Activated naive CD4-positive, alpha-beta T cell treated with anti-CD3 and anti-CD28 coated beads, Interleukin-2, amount 10 ng/mL, durations not matched to agents 5 hours and 36 hours (primary cell): ENCODE measurements at places on chromosomes 3 and 15. TPM values are rescaled to one million over a fixed set of nuclear protein-coding genes. Genes with fewer than 3 reads are reported as not detected.

Gene TRAT1
- 229 TPM for total RNA-seq

Gene IL16
- 318 TPM for total RNA-seq

Gene C3orf22
- not detected for total RNA-seq

Gene RTF1
- total RNA-seq: 36.6 TPM

Gene CCDC9B
- 0.76 TPM for total RNA-seq

Gene CASR
- total RNA-seq: not detected

Gene ADAMTSL3
- not detected for total RNA-seq

Gene CRABP1
- total RNA-seq: not detected

Gene TRIM71
- not detected for total RNA-seq

Gene GRK7
- not detected for total RNA-seq

Gene SUCNR1
- not detected for total RNA-seq

Gene SEMA3B
- total RNA-seq: 0.34 TPM

Gene DUOX2
- total RNA-seq: not detected

Gene RBM5
- 204 TPM for total RNA-seq

Gene ULK4
- 18.7 TPM for total RNA-seq

Gene UBAP1L
- 4.9 TPM for total RNA-seq

Gene GP9
- total RNA-seq: not detected

Gene BFSP2
- total RNA-seq: 0.68 TPM

Gene RLBP1
- total RNA-seq: not detected

Gene NANOGP8
- not detected for total RNA-seq

Gene CHRFAM7A
- total RNA-seq: not detected

Gene IMPG2
- 0.45 TPM for total RNA-seq

Gene PSMA4
- 217 TPM for total RNA-seq

Gene GOLGA6L9
- total RNA-seq: 2.1 TPM

Gene KIF15
- 45.9 TPM for total RNA-seq

Gene ADGRG7
- not detected for total RNA-seq

Gene SLC25A38
- 38.6 TPM for total RNA-seq

Gene ACY1
- total RNA-seq: 27.8 TPM

Gene GPR15
- total RNA-seq: 14.9 TPM

Gene SPTSSB
- total RNA-seq: not detected

Gene RETNLB
- total RNA-seq: not detected

Gene ZDHHC23
- 1.9 TPM for total RNA-seq

Gene TERC
- total RNA-seq: 5.9 TPM

Gene PPIB
- total RNA-seq: 359 TPM

Gene GPR176
- total RNA-seq: not detected

Gene ZNF774
- 1.1 TPM for total RNA-seq

Gene COL8A1
- 0.08 TPM for total RNA-seq

Gene LIPC
- 0.78 TPM for total RNA-seq

Gene LRRC2
- 0.55 TPM for total RNA-seq

Gene FRMD5
- total RNA-seq: not detected
